ENCODE measurements at places on chromosomes 4 and X.

- no peak for DNase-seq
Measured at GRCh38 chrX:2635342-2635741, 55.8 kb upstream of the CD99 start.

GRCh38 chr4:68773699-68774098, 42.1 kb upstream of the UGT2B10 start:
- no peak for DNase-seq

DNA sequence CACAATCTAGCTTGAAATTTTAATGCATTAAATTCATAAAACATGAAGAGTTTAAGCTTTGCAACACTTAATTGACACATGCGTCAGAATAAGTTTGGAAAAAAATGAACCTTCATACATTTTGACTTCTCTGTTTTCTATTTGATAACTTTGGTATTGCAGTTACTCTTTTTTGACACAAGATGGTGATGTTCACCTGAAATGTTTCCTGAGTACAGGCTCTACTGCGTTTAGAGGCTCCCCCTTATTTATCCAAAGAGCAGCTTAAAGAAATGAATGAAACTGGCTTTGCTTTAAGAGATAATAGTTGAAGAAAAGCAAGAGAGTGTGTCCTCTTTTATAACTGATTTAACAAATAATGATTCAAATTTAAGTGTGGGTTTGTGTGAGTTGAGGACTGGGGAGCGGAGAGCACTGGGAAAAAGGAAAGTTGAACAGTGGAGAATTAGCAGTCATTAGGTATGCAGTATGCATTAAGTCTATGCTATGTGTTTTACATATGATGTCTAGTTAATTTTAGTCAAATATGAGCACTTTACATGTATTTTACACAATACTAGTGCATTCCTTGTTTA, 180.6 kb upstream of the NUDT6 start:
- DNase-seq: no peak

- no peak for DNase-seq
Measured at GRCh38 chr4:121783210-121783609, 17.9 kb upstream of the EXOSC9 start.

GRCh38 chrX:135543924-135544323, 23.5 kb downstream of the INTS6L start:
- DNase-seq: no peak

- DNase-seq: no peak
Measured at GRCh38 chr4:76545226-76545884, 110.3 kb downstream of the SHROOM3 start.

DNA sequence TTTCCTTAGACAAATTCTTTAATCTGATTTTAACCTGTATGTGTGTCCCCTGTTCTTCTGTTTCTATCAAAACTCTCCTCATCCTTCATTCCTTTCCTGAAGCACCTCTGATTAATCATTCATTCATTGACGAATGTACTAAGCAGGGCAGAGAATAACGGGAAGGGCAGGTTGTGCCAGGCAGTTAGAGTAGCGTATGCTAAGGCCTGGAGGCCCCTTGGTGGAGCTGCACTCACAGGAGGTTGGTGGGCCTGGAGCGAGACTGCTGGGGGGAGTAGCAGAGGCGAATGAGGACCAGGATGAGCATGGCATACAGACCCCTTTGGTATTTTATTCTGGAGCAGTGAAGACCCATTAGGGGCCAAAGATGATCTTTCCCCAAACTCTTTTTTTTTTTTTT, 22.5 kb downstream of the PTTG2 start:
- DNase-seq: no peak

- DNase-seq: no peak
Measured at GRCh38 chr4:24967346-24967745, 54.5 kb upstream of the CCDC149 start.

- DNase-seq: no peak
Measured at GRCh38 chr4:11634283-11634682, 205.6 kb upstream of the HS3ST1 start.

GRCh38 chrX:38357747-38358673, 5.6 kb downstream of the OTC start:
- DNase-seq: no peak

DNA sequence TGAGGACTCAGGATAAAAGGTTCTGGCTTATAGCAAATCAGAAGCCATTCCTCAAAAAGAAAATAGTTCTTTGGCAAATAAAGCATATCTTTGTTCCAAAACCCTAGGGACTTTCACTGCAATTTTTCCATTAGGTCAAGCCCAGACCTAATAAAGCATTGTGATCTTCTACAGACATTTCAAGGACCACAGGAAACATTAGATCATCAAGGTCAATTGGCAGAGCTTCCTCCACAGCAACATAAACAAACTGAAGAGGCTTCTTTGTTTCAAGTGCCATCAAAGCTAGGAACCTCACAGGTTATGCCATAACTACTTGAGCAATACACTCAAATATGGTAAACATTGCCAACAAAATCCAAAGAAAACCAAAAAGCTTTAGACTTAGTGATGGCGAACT, 144.9 kb downstream of the ANXA5 start:
- DNase-seq: no peak

DNA sequence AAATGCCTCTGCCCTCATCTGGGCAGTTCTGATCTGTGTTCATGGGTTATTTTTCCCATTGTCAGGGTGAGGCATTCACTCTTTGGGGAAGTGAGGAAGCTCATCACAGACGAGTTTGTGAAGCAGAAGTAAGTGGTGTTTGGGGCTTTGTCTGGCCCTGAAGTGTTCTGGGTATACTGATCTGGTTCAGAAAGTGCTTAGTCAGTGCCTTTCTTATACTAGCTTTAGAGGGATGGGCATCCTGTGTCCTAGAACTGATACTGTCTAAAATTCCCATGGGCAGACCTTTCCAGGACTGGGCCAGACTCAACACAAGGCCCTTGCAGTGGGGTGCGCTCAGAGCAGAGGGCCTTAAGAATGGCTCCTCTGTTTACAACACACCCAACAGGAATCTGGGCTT, 6.4 kb downstream of the TRO start:
- DNase-seq: no peak

DNA sequence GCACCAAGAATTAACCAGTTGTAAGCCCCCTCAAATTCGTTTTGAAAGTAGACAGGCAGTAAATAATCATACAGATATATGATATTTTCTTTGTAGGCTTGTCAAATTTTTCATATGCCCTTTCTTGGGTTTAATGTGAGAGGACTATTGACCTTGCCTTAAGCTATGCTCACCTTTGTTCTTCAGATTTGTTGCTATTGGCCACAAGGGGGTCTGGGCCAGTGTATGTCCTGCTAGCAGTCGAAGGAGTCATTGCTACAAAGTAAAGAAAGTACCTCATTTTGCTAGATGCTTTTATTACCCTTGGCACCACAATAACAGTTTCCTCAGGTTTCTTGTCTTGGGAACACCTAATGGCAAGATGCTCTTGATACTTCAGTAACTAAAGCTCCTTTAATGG, 51.7 kb downstream of the IGSF1 start:
- no peak for DNase-seq

GRCh38 chr4:127416115-127416514, 216.6 kb upstream of the INTU start:
- no peak for DNase-seq

- no peak for DNase-seq
Measured at GRCh38 chr4:126202226-126202625, 887.5 kb downstream of the FAT4 start.

- DNase-seq: no peak
Measured at GRCh38 chr4:38154252-38154651, 194.1 kb downstream of the PTTG2 start.

DNA sequence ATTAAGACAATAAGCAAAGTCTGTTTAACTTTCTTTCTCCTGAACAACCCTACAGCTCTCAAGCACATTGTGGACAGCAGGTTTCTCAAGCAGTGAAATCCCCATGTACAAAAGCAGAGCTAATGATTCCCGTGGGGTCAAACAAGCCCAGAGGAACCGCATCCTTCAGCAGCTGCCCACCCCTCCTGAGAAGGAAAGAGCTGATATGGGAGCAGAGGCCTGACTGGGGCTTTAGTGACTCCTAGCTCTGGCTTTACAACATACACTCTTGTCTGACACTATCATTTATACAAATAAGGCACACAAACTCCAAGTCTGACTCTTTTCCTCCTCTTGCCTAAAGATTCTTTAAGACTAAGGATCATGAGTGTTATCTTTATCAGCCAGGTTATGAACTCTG, 32.8 kb downstream of the HDAC8 start:
- no peak for DNase-seq

- no peak for DNase-seq
Measured at GRCh38 chr4:45693746-45694145, 430.1 kb downstream of the GABRG1 start.

- no peak for DNase-seq
Measured at GRCh38 chr4:147689067-147689466, 5.1 kb upstream of the PRMT9 start.

DNA sequence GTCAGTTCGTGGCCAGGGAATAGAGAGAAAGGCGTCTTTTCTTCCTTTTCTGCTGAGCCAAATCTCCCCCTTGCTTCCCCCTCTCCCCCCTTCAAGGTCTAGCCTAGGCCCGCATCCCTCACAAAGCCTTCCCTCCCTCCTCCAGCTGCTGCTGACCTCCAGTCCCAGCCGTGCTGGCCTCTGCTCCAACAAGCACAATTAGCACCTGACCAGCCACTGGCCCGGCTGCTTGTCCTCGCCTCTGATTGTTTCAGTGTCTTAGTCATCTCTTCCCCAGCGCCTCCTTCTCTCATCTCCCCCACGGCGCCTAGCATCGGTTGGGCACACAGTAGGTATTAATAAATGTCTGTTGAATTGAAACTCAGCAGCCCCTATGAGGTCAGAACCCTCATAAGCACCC, 4.2 kb downstream of the ELF4 start:
- DNase-seq: no peak

- no peak for DNase-seq
Measured at GRCh38 chrX:19955306-19955705, 35.6 kb downstream of the BCLAF3 start.

DNA sequence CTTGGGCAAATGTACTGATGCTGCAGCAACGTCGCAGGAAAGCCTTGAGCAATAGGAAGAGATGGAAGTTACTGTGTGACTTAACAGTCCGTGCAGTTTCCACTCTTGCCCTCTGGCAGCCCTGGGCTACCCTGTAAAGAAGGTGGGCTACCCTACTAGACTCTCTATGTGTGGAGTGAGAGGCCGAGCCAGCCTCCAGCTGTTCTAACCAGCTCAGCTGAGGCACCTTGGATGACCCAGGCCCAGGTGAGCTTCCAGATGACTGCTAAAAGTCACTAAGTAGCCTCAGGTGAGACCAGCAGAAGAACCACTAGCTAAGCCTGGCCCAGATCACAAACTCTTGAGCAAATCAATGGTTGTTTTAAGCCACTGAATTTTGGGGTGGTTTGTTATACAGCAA, 34.9 kb upstream of the PPP2R2C start:
- DNase-seq: no peak

DNA sequence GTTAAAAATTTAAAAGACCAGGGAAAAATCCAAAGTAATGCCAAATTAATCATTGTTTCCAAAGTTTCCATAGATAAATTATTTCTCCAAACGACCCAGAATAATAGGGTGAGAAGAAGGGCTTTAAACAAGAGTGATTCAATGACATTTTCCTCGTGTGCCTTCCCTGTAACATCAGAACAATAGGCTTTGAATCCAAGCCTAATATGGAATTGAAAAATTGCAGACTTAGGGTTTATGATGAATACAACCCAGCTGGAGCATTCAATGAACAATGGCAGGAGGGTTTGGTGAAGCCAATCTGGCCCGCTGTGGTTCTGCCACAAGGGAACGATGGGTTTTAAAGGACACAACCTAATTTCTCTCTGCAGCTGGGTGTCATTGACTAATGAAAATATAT, 94.2 kb downstream of the CBLL2 start:
- no peak for DNase-seq

DNA sequence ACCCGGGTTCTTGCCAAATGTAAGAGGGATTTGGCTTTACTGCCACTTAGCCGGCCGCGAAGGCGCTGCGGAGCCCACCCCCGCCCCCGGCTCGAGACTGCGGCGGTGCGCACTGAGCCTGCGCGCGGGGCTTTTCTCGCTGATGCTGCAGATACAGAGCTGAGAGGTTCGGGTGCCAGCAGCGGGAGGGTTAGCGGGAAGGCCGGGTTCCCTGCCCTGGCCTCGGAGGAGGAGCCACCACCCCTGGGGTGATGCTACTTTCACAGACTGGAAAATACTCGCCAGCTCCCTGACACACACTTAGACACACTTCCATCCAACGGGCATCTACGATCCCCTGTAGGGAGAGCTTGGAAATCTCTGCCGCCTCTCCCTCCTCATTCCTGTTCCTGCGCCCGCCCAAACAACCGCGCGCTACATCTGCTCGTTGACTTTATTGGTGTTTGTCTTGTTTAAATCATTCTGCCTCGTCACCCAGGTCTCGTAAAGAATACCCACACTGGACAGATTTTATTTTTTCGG, 2.1 kb upstream of the PCDH7 start:
- DNase-seq: no peak

DNA sequence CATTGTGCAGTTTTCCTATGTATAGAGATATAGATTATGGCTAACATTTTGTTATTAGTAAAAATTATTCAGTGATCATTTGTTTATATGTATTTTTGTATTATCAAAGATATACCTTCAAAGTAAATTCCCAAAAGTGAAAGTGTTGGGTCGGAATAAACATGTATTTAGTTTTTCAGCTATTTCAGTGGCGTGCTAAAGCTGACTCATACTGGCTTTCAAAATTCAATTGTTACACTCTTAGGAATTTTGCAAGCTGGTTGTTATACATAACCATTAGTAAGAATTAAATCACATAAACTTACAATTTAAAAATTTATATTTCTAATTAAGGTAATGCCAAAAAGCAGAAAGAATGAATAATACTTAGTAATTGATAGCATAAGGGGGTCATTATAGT, 288.4 kb upstream of the NRK start:
- DNase-seq: no peak

DNA sequence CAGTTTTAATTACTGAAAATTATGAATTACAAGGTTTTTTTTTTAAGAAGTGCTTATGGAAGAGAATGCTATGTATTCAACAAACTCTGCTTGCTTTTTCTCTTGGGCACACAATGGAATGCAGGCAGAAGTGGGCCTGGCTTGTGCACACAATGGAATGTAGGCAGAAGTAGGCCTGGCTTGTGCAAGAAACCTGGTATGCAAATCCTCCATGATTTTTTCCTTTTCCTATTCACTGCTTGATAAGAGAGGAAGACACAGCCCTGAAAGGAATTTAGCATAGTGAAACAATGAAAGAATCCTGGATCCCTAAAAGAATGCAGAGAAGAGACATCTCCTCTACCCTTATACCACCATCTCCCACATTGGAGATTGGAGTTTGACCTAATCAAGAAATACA, 138.4 kb downstream of the COL25A1 start:
- no peak for DNase-seq

GRCh38 chr4:181991369-181992108, 251.7 kb upstream of the TENM3 start:
- no peak for DNase-seq

GRCh38 chr4:138598226-138598625, 356.1 kb upstream of the SLC7A11 start:
- DNase-seq: no peak

- no peak for DNase-seq
Measured at GRCh38 chr4:86961605-86962295, 26.9 kb downstream of the AFF1 start.

GRCh38 chr4:32771491-32771890, 2051.3 kb downstream of the PCDH7 start:
- DNase-seq: no peak
